ENCODE measurements at places on chromosomes 7 and 10.

- DNase-seq = no peak
Observed at GRCh38 chr7:1862560-1862959, 192.5 kb downstream of the ELFN1 start.

DNA sequence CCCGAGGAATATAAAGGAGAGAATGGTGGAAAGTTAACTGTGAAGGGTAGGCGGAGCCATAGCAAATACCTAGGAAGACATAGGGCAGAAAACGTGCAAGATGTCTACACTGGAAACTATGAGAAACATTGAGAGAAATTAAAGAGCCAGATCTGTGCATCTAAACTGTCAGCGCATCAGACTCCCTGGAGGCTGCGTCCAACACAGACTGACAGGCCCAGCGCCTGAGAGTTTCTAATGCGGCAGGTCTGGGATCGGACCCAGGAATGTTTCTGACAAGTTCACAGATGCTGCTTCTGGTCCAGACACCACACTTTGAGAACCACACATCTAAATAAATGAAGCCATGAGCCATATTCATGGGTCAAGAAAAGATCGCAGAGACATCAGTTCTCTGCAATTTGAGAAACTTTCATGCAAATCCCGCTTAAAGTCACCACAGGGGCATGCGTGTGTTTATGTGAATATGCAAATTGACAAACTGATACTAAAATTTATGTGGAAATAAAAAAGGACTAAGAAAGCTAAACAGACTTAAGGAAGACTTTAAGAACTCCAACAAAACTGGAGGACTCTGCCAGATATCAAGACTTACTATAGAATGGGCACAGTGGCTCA, 38.8 kb downstream of the PROSER2 start:
- DNase-seq = no peak

GRCh38 chr7:103547451-103548284, 101.7 kb upstream of the SLC26A5 start:
- DNase-seq = no peak

DNA sequence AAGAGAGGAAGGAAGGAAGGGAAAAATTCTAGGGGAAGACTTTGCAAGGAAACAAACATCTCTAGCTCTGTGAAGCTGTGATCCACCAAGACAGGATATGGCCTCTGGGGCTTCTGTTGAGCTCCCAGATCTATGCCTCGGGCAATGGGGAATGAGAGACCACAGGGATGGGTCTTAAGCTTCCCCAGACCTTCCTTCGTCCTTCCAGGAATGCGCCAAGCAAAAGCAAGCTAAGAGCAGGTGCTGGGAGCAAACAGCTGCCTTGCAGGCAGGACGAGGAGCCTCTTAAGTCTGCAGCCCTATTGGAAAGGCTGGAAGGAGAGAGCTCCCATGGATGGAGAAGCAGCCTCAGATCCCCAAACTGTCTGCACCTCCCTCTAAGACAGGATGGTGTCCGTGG, 21.9 kb upstream of the ELN start:
- no peak for DNase-seq

GRCh38 chr7:138245216-138245615, 169.0 kb downstream of the AKR1D1 start:
- DNase-seq = no peak

GRCh38 chr7:145696071-145696470, 420.5 kb upstream of the CNTNAP2 start:
- DNase-seq = no peak

DNA sequence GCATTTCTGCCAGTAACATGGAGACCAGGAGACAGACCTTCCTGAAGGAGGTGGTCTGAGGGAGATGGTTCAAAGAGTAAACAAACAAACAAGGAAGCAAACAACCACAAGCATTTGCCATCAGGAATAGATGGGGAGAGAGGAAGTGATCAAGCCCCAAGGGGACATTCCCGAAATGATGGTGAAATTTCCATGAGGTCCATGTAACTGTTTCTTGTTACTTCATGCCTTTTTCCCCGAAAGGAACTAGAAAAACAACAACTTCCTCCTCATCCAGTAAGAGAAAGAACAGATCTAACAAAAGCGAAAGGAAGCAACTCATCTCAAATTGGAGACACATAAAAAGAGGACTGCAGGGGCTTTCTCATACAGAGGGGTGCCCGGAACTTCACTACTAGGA, 152.5 kb upstream of the ZNF32 start:
- no peak for DNase-seq

DNA sequence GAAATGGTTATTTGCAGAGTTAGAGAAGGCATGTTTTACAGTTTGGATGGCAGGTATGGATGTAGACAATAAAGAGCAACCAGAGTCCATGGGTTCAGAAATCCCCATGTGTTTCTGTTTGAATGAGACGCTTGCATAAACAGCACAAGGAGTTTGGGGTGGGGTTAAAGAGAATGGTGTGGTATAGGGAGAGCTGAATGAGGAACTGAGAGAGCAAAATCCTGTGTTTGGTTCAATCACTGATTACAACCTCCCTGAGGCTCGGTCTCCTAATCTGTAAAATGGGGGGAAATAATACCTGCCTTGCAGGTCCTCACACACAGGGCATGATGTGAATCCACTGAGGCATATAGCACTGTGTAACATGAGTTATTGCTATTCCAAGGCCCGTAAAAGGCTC, 23.7 kb downstream of the CAV1 start:
- DNase-seq = no peak

- DNase-seq = no peak
Observed at GRCh38 chr7:155051355-155051754, 18.8 kb upstream of the HTR5A start.

DNA sequence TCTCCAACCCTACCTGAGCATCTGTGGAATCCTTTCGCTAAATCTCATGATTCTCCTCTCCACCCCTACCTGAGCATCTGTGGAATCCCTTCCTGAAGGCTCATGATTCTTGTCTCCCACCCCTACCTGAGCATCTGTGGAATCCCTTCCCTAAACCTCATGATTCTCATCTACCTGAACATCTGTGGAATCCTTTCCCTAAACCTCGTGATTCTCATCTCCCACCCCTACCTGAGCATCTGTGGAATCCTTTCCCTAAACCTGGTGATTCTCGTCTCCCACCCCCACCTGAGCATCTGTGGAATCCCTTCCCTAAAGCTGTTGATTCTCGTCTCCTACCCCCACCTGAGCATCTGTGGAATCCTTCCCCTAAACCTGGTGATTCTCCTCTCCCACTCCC, 342.0 kb downstream of the SDK1 start:
- no peak for DNase-seq

GRCh38 chr7:152424348-152425108, 11.3 kb downstream of the KMT2C start:
- DNase-seq = no peak

- DNase-seq = no peak
Observed at GRCh38 chr10:87837445-87837844, 19.4 kb upstream of the ATAD1 start.

DNA sequence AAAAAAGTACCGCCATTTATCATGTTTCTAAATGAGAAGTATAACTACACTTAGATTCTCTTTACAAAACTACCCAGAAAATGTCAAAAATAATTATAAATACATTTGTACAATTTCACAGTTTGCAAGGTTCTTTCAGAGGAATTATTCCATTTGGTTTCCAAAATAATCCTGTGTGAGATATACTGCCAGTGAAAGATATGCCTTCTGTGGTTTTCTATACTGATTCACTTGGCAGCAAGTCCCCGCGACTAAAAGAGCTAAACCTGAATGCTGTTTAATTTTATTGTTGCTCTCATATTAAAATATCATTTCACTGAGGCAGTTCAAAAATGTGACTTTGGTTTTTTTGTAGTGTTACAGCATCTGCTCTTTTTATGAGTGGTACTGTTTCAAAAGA, 364.9 kb upstream of the PLXDC2 start:
- no peak for DNase-seq

DNA sequence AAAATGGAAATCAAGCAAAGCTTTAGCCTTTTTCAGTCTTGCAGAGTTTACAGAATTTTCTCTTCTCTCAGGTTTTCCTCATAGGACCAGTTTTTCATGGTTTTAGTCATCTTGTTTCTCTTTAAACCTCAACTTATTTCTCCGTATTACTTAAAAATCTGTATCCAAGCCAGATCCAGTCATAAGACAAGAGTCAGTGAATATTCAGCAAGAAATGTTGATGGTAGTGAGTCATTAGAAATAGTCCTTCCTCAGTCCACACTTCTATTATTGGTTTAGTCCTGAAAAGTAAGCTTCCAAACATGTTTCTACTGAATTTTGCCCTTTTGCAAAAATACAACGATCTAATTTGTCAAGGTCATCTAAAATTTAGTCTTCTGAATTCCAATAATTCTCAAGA, 107.0 kb downstream of the VIM start:
- DNase-seq = no peak

DNA sequence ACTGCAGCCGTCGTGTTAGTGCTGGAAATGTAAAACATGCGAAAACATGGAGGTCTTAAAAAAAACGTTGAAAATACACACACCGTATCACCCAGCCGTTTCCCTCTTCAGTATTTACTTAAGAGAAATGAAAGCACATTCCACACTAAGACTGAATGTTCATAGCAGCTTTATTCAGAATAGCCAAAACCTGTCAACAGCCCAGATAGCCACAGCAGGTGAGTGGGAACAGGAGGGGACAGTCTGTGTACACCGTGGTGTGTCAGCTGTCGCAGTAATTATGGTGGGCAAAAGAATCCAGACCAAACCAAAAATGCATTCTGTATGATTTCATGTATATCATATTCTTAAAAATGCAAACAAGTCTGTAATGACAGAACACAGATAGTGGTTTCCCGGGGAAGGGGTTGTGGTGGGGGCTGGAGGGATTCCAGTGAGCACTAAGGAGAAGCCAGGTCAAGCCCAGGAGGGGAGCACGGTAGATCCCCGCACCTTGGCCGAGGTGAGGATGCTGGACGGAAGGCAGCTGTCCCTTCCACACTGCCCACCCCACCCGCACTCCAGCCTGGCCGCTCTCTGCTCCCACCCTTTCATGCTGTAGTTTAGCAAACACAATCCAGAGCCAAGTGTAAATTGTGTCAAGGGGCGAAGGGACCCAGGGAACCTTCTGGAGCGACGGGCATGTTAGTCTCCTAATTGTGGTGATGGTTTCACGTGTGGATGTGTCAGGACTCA, 123.6 kb downstream of the NKX6-2 start:
- DNase-seq = no peak

DNA sequence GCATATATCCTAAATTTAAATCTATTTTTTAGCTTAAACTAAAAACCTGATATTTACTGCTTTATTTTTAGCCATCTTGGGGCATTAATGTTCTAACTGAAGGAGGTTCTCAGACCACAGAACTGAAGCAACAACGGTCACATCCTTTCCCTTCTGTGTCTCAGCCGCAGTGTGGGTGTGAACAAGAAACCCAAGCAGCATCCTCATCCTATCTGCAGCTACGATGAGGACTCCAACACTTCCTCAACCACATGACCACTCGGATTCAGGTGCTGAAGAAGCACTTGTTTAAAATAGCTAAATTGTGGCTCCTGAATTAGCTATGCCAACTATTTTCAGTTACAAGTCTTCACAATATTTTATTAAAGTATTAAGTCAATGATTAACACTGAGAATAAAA, 5.3 kb downstream of the ESYT2 start:
- peak; percentile 82 for DNase-seq

GRCh38 chr10:19922236-19922963, 106.2 kb downstream of the PLXDC2 start:
- DNase-seq = no peak

GRCh38 chr7:111011520-111011919, 79.4 kb upstream of the LRRN3 start:
- DNase-seq = no peak

DNA sequence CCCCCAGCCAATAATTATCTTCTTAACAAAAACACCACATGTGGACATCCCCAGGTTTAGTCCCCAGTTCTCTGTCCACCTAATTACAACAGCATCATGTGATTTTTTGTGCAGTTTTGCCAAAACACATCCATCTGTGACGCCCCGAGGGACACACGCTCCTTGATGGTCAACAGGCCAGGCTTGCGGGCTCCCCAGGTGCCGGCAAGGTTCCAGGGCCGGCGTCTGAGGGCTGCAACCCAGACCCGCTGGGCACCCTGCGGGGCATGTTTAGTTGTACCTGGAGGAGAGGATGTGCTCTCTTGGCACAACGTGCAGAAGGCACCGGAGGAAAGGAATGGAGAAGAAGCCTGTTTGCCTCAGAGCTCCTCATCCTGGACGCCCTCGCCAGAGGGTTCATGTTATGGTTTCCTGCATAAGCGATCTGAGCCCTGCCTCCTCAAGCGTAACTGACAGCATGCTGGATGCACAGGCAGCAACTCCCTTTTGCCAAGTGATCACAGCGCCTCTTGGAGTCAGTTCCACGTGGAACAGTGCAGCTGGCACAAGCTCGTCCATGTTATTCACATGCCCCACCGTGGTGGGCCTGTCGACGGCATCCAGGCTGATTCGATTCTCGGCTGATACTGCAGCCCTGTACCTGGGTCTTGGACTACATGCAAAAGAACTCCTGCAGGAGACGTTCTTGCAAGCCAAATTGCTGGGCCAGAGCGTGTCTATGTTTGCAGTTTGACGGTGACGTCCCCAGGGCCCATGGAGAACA, 41.6 kb downstream of the JAKMIP3 start:
- no peak for DNase-seq

DNA sequence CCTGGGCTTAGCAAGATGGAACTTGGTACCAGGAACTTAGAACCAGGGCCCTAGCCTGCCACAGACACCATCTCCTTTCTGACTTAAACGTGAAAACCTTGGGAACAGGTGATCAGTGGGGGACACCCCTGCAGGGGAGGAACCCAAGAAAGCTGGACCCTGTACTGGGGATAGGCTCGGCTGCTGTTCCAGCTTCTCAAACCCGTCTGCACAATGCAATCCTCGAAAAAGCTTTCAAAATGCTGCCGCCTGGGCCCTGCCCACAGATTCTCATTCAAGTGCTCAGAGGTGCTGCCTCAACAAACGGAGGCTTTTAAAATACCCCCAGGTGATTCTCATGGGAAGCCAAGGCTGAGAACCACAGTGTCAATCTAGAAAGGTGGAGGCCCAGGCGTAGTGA, 169.7 kb downstream of the ARHGAP21 start:
- DNase-seq = no peak

DNA sequence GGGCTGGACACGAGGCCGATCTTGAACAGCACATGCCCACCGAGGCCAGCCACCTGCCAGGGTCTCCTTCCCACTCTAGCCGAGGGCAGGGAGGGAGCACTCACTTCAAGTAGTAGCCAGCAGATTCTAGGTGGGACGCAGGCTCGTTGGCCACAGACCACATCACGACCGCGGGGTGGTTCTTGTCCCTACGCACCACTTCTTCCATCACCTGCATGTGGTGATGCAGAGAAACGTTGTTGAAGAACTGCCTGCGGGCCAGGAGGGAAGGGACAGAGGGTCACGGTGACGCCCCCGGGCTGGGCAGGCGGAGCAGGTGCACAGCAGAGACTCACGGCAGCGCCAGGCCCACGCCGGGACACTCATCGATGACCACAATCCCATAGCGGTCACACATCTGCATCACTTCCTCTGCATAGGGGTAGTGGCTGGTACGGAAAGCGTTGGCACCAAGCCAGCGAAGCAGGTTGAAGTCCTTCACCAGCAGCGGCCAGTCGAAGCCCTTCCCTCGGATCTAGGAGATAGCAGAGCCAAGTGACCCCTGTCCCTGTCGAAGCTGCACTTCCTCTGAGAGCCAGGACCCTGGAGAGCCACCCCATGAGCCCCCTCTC, 7.7 kb downstream of the GUSB start:
- DNase-seq = no peak

- no peak for DNase-seq
Observed at GRCh38 chr7:102992938-102993717, 80.3 kb downstream of the LRRC17 start.
